Mesendoderm (in vitro differentiated cells): ENCODE measurements at places on chromosomes 6 and 20.

DNA sequence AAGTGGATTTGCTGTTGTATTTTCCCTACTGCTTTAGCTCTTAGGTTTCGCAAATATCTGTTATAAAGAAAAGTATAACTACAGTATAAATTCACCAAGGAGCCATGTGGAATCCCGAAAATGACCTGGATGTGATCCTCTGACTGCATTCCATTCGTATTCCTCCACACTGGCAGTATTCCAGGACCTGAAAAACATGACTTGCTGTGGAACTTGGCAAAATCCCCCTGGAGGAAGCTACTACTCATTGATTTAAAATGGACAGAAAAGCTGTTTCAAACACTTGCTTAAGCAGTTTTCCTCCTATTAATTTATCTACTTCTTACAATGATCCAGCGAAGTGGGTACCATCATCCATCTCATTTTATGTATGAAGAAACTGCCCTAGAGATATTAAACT is 13.3 kb upstream of the ENPP5 start:
- H3K36me3 ChIP-seq, result no peaks in the 10 kb centered on the region
- DNase-seq, result peak; percentile 26
- no peaks in the 10 kb centered on the region for H3K27me3 ChIP-seq
- no peaks in the 10 kb centered on the region for H3K4me1 ChIP-seq
- no peak overlapping the region for H3K27ac ChIP-seq

DNA sequence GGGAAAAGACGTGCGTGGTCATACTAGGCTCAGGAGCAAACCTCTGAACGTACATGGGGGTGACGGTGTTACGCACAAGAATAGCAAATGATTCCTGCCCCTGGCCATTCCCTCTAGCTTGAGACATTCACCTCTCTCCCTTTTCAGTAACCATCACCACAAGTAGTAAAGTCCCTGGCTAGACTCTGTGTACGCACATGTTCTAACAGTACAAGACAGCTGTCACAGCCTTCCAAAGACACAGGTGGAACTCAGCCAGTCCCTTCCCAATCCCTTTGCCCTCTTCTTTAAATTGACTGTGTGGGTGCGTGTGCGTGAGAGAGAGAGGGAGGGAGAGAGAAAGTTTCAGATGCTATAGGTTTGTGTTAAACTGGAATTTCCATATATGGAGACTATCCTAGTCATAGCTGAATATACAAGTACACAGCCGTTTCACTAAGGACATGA is 67.3 kb downstream of the LY86 start:
- H3K27ac ChIP-seq, result no peak overlapping the region
- H3K4me1 ChIP-seq, result no peaks in the 10 kb centered on the region
- H3K36me3 ChIP-seq, result no peaks in the 10 kb centered on the region
- no peaks in the 10 kb centered on the region for H3K27me3 ChIP-seq
- DNase-seq, result no peak

GRCh38 chr6:10268111-10268510 is 146.8 kb downstream of the TFAP2A start:
- no peaks in the 10 kb centered on the region for H3K4me1 ChIP-seq
- H3K4me3 ChIP-seq, result no peak overlapping the region
- peaks cover 6% of the 10 kb centered on the region for H3K27me3 ChIP-seq
- H3K36me3 ChIP-seq, result no peaks in the 10 kb centered on the region
- DNase-seq, result no peak

- no peak overlapping the region for H3K27ac ChIP-seq
- no peaks in the 10 kb centered on the region for H3K36me3 ChIP-seq
- no peaks in the 10 kb centered on the region for H3K4me1 ChIP-seq
- no peak for DNase-seq
- H3K4me3 ChIP-seq, result no peak overlapping the region
These were observed 18.7 kb downstream of the HCK start for GRCh38 chr20:32070690-32071213.

- H3K4me1 ChIP-seq, result no peaks in the 10 kb centered on the region
- no peak overlapping the region for H3K4me3 ChIP-seq
- no peak for DNase-seq
- no peak overlapping the region for H3K27ac ChIP-seq
- no peaks in the 10 kb centered on the region for H3K27me3 ChIP-seq
These were observed 5.8 kb downstream of the SLPI start for GRCh38 chr20:45248609-45249008.

DNA sequence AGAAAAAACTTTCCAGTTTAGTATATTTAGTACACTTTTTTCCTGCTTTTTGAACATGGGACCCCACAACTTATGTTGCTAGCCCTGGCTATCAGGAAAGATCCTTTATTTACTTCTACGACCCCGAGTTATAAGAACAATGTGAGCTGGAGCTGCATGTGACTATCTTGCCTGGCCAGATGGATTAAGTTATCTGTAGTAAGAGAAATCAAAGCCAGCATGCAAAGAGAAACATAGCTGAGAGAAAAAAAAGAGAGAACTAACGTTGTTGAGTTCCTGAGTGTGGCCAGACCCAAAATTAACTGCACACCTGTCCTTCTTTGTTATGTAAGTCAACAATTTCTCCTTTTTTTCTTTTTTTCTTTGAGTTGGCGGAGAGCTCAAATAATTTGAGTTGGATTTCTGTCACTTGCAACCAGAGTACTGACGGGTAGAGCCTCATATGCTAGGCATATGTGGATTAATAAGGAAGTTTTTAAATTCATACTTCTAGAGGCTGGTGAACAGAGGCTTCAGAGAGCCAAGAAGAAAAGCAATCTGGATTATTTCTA is 219.5 kb downstream of the HACE1 start:
- H3K27me3 ChIP-seq, result no peaks in the 10 kb centered on the region
- no peak overlapping the region for H3K4me3 ChIP-seq
- no peaks in the 10 kb centered on the region for H3K4me1 ChIP-seq
- no peak overlapping the region for H3K27ac ChIP-seq
- H3K36me3 ChIP-seq, result no peaks in the 10 kb centered on the region

DNA sequence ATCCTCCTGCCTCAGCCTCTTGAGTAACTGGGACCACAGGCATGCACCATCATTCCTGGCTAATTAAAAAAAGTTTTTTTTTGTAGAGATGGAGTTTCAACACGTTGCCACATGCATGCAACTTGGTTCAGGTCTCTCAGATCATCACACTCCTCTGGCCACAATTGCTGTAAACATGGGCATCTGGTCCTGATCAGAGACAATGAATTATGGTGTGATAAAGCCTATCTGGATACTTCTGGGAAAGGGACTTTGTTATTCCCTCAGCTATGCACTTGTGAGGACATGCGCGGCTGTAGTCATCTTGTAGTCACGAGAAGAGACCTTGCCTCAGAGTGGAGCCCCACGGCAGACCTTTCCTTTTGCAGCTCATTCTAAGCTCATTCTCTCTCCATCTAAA is 210.9 kb upstream of the ZFP64 start:
- no peaks in the 10 kb centered on the region for H3K36me3 ChIP-seq
- no peak overlapping the region for H3K27ac ChIP-seq
- no peaks in the 10 kb centered on the region for H3K27me3 ChIP-seq
- H3K4me3 ChIP-seq, result no peak overlapping the region
- DNase-seq, result no peak

- no peaks in the 10 kb centered on the region for H3K27me3 ChIP-seq
- no peak for DNase-seq
- H3K36me3 ChIP-seq, result no peaks in the 10 kb centered on the region
These were observed 111.3 kb upstream of the MLN start for GRCh38 chr6:33915134-33915533.

DNA sequence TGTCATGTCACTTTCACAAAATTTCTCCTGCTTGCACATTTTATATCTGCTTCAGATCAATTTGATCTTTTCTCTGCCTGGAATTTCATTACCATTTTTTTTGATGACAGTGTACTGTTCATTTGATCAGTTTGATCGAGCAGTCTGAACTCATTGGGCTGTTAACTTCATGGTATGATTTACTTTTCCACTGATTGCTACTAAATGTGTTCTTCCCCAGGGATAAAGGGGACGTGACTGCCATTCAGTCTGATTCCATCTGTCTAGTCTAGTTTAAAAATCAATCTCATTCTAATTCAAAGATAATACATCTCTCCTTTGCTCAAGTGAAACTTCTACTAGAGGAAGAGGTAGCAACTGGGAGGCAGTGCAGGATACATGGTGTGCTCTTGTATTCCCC is 21.1 kb downstream of the LAMP5 start:
- H3K27ac ChIP-seq, result no peak overlapping the region
- DNase-seq, result no peak
- no peak overlapping the region for H3K4me3 ChIP-seq
- no peaks in the 10 kb centered on the region for H3K36me3 ChIP-seq
- H3K27me3 ChIP-seq, result no peaks in the 10 kb centered on the region
- no peaks in the 10 kb centered on the region for H3K4me1 ChIP-seq

GRCh38 chr6:94953867-94954631 is 623.3 kb upstream of the MANEA start:
- no peaks in the 10 kb centered on the region for H3K36me3 ChIP-seq
- H3K27ac ChIP-seq, result no peak overlapping the region
- H3K4me3 ChIP-seq, result no peak overlapping the region
- no peaks in the 10 kb centered on the region for H3K27me3 ChIP-seq
- no peaks in the 10 kb centered on the region for H3K4me1 ChIP-seq
- no peak for DNase-seq
